ENCODE measurements at places on chromosomes 6 and 20.

GRCh38 chr6:6841571-6841970 lies 253.1 kb downstream of the LY86 start:
- DNase-seq, result no peak

- DNase-seq, result no peak
These were observed 9.4 kb downstream of the CST4 start for GRCh38 chr20:23679133-23680092.

DNA sequence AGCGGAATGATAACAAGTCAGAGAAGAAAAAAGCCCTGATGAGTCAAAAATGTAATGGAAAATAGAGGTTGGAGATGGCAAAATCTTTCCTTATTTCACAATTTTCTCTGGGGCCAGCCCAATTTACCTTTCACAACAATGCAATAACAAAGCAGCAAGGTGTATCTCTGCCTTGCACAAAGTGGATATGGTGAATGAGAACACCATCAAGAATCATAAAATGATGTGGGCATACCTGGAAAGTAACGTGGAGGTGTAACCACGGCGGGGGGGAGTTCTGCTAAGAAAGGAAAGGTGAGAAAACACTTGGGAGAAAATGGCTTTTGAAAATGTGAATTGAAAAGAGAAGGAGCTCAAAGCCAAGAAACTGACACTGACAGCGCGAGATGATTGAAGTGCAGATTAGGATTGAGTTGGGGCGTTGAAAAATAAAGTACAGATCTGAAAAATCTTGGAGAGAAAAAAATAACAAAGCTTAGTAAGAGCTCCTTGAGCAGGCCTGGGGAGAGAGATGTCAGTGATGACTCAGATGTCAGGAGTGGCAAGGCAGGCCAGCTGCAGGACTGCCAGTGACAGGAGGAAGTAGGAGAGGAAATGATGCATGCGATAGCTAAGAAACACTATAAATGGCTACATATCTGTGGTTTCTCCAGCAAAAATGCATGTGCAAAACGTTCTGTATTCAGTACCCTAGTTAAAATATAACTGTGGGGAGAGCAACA lies 26.2 kb downstream of the ARHGAP18 start:
- peak; percentile 65 for DNase-seq

DNA sequence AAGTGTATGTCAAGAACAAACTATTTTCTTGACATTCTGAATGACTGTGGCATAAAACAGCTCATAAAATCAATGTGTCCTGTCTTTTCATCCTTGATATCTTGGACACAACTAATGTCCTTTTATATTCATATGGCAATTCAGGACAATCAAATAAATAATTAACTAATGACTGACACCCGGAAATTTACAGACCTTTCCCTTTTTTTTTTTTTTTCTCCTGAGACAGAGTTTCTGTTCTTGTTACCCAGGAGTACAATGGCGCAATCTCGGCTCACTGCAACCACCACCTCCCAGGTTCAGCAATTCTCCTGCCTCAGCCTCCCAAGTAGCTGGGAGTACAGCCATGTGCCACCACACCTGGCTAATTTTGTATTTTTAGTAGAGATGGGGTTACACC lies 107.1 kb upstream of the LGSN start:
- no peak for DNase-seq

DNA sequence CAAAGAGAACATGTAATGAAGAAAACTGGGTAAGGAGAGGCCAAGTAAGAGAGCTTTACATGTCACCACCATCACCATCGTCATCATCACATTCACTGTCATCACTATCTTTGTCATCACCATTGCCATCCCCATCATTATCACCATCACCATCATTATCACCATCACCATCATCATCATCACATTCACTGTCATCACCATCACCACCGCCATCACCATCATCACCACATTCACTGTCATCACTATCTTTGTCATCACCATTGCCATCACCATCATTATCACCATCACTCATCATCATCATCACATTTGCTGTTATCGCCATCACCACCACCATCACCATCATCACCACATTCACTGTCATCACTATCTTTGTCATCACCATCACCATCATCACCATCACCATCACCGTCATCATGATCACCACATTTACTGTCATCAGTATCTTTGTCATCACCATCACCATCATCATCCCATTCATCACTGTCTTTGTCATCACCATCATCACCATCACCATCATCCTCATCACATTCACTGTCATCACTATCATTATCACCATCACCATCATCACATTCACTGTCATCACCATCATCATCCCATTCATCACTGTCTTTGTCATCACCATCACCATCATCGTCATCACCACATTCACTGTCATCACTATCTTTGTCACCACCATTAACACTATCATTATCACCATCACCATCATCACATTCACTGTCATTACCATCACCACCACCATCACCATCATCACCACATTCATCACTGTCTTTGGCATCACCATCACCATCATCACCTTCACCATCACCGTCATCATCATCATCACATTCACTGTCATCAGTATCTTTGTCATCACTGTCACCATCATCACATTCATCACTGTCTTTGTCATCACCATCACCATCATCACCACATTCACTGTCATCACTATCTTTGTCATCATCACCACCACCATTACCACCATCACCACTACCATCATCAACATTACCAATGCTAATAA lies 172.3 kb downstream of the ERMARD start:
- no peak for DNase-seq

DNA sequence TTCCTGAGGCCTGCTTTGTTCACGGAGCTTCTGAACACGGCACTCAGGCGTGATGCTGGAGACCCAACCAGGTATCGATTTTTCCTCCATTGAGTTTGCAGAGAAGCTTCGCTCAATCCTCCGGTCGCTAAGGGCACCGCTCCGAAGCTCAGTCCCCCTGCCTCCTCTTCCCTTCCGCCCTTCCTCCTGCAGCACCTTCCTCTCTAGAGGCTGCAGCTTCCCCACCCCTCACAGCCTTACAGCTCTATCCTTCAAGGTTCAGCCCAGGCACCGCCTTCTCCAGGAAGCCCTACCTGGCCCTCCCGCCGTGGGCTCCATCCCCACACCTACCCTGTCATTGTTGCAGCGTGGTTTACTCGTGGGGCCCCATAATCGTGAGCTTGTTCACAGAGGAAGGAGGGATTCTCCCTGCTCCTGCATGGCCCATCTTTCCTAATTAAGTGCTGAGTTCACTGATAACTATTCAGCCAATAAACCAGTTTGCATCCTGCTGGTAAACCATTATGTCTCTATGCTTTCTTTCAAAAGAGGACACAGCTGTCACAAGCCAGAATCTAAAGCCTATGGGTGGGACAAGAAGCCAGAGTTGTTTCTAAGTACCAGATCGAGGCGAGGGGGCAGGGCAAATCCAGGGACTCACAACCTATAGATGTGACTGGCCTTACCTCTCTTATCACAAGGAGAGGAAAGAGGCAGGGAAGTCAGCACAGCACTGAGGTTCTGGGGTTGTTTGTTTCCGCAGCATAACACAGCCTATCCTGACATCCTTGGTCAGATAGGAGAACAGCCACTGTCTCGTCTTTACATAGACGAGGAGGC lies 152.0 kb downstream of the GRM4 start:
- DNase-seq, result no peak

- no peak for DNase-seq
These were observed 9.4 kb upstream of the ARMC12 start for GRCh38 chr6:35727231-35727934.

DNA sequence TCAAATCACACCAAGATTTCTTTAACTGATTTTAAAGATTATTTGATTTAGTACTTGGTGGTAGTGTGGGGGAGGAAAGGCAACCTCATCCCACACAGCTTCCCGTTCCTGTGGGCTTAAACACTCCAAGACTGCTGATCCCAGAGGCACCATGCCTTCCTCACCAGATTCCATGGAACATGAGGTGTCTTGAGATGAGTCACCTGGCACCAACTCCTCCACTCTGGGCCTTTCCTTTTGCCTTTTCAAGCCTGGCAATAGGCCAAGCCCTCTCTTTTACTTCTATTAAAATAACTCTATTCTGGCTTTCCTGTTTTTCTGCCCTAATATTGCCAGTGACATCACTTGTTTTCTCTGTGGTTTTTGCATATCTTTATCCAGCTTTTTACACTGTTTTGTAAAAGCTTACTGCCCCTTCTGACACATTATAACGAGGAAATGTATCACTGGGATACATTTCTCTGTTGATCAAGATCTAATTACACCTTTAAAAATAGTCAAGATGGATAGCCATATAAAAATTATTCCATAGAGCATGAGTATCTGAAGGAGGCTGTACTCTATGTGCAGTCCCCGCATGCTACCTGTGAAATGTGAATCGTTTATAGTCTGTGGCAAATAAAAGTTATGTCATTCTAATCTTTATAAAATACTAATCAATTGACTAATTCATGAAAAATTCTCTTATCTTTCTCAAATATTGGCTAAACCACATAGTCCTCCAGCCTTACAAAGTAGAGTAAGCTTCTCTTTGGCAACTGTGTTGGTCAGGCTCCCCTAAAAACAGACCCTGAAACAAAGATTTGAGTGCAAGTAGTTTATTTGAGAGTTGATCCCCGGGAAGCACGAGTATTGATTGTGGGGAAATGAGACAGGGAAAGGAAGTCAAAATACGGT lies 257.8 kb upstream of the KCNQ5 start:
- no peak for DNase-seq
